ENCODE measurements at places on chromosomes 13 and 19.

- no peak for DNase-seq
Observed at GRCh38 chr19:51131780-51132680, 7.3 kb downstream of the SIGLEC9 start.

- DNase-seq: no peak
Observed at GRCh38 chr13:113218586-113218985, 9.2 kb downstream of the CUL4A start.

GRCh38 chr13:67538906-67539305 lies 308.8 kb upstream of the PCDH9 start:
- DNase-seq: no peak

- DNase-seq: no peak
Observed at GRCh38 chr13:41660411-41660810, 203.1 kb downstream of the RGCC start.

DNA sequence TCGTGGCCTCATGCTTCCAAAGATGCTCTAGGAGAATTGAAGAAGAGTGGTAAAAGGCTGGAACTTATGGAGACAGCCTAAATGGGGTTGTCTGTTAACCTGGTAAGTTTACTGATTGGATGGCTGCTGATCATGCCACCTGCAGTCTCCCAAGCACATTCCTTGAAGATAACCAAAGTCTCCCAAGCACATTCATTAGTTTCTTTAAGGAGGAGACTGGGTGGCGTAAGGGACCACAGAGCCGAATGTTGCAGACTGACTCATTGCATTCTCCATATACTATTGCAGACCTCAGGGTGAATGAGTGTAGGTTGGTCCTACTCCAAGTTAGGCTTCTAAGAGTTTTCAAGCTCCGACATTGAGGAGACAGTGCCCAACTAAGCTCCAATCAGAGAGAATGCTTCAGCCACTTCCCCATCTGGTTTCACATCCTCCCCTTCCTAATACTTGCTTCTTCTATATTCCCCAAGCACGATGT lies at the start of gene IGFL3:
Gene IGFL3, minus strand, starts transcription at position 51 of the 478 bp plus-strand sequence. Its CDS starts 39 bp downstream, at position 12.
- DNase-seq: no peak

DNA sequence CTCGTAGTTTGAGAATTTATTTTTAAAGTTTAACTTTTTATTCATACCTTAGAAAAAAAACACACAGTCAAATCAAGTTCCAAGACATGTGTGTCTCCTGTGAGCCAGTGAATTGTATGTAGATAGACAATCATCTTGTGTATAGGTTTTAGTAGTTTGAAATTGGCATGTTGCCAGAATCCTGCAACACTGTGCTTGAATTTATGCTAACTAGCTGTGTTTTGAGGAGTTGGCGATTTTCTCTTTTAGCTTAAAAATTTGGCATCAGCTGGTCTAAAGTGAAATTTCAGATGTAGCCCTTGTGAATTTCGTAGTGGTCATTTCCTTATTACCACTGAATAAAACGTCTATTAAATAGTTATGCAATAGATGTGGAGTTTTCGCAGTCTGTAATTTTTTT lies 213.2 kb downstream of the ATP8A2 start:
- no peak for DNase-seq

DNA sequence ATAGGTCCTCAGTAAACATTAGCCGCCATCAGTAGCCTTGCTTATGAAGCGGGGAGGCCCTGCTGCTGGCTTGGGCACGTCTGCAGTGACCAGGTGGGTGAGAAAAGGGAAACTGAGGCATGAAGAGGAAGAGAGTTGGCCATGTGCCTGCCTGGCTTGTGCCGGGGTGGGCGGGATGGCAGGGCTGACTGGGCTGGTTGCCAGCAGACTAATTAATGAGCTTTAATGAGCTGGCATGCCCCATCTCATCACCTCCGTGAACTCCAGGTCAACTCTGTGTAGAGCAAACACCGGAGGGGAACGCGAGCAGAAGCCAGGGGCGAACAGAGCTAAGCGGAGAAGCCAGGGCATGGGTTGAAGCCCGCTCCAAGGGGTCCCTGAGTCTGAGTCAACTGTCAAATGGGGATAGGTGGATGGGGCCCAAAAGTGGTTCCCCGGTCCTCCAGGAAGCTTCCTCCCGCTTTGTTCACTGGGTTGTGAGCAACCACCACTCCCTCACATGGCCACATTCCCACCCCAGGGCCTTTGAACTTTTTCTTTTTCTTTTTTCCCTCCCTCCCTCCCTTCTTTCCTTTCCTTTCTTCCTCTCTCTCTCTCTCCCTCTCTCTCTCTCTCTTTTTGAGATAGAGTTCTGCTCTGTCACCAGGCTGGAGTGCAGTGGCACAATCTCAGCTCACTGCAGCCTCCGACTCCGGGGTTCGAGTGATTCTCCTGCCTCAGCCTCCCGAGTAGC lies 8.7 kb downstream of the NR2F6 start:
- DNase-seq: no peak

DNA sequence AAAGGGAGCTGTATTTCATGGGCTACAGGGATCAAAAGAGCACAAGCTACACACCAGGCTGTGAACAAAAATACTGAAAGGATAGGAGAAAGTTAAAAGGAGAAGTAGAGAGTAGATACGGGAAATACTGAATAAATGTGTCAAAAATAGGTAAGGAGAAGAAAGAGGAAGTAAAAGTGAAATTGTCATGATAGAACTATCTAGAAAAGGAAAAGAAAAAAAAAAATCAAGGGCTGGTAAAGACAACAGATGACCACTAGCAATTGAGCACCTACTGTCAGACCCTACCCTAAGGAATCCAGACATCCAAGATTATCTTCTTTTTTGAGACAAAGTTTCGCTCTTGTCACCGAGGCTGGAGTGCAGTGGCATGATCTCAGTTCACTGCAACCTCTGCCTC lies 4.8 kb downstream of the RUBCNL start:
- DNase-seq: no peak

DNA sequence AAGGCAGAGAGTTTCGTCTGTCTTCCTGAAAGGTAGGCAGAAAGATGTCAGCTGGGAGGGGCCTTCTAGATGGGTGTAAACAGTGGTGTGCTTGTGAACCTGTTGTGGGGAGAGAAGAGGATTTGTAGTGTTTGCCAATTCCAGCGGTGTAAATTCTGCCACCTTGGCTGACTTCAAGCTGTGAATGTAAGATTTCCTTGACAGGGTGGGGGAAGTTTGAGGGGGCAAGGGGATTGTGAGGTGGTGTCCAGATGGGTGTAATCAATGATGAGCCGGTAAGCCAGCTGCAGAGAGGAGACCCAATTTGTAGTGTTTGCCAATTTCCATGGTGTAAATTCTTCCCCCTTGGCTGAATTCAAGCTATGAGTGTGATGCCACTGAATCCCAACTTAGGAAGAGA lies 61.0 kb upstream of the ADGRE5 start:
- DNase-seq: no peak

DNA sequence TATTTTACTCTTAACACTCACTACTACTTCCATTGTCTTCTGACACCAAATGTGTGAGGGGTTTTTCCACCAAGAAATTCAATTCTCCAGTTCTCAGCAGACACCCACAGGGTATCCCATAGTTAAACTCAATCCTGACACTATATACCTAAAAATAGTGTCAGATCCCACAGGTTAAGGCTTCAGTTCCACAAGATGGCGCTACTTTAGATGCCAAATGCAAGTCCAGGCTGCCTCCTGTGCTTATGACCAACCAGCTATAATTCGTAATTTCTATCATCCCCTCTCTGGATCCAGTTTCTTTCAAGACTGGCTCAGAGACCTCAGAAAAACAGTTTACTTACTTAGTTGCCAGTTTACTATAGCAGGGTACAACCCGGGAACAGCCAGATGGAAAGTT lies 1146.2 kb upstream of the SPRY2 start:
- no peak for DNase-seq

DNA sequence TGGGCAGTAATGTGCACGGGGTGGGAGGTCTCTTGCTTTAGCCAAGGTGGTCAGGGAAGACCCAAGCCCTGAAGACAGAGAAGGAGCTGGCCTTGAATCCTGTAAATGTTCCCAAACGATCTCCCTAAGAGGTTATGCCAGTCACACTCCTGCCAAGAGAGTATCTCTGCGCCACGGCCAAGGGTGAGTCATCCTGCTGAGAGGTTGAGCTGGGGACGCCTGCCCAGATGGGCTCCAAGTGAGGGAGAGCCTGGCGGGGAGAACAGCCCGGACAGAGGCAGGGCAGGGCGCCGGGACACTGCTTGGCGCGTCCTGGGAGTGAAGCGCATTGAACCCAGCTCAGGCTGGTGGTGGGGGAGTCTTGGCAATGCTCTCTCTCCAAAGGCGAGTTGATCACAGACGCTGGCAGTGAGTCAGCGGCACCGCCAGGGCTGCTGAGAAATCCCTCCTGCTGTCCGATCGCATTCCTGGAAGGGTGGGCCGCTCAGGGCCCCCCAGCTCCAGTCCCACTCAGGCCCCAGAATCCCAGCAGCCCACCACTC lies 16.4 kb downstream of the SULT2B1 start:
- no peak for DNase-seq

DNA sequence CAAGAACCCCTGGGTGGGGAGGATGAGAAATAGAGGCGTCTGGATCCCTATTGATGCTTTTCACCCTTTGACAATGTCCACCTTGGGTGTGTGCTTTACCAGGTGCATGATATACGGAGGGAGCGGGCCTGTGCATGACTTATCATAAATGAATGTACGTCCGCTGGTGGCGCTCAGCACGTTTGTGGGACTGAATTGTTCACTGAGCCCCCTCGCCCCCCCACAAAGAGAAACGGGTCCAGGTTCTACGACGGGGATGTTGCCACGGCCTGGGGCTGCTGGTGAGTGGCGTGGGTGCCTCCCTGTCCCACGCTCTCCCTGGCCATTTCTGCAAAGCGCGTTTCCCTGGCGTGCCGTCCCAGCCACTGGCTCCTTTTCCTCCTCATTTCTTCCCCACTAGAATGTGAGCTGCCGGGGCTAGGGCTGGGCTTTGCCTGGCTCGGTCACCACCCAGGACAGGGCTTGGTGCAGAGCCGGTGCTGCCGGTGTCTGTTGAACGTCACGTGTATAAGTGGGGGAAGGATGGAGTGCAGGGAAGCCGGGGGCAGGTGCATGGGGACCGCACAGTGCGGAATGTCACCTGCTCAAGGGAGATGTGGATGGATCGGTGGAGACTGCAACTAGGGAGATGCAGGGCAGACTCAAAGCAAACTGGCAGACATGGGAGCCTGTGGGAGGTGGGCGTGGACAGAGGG lies 21.6 kb downstream of the LRRC4B start:
- DNase-seq: no peak

DNA sequence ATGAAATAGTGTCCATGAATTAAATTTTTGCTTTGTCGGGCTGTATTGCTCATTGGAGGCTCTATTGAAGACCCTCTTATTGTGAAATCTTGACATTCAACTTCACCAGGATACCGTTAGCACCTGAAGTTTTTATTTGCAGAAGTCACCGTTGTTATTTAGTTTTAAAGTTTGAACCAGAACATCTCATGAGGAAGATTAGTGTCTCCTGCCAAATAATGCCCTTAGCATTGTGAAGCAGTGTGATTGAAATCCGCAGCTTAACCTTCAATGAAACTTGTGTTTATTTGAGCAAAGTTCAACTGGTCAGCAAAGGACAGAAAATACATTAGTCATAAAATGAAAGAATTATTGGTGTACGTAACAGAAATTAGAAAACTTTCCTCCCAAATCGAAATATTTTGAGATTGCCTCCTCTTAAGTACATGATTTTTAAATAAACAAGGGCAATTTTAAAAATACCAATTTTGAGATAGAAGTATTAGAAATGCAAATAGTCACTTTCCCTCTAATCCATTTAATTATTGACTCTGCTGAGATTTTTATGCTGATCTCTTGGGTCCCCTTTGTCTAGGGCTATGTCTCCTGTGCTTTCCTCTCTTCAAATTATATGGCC lies 84.4 kb downstream of the WDFY2 start:
- no peak for DNase-seq

DNA sequence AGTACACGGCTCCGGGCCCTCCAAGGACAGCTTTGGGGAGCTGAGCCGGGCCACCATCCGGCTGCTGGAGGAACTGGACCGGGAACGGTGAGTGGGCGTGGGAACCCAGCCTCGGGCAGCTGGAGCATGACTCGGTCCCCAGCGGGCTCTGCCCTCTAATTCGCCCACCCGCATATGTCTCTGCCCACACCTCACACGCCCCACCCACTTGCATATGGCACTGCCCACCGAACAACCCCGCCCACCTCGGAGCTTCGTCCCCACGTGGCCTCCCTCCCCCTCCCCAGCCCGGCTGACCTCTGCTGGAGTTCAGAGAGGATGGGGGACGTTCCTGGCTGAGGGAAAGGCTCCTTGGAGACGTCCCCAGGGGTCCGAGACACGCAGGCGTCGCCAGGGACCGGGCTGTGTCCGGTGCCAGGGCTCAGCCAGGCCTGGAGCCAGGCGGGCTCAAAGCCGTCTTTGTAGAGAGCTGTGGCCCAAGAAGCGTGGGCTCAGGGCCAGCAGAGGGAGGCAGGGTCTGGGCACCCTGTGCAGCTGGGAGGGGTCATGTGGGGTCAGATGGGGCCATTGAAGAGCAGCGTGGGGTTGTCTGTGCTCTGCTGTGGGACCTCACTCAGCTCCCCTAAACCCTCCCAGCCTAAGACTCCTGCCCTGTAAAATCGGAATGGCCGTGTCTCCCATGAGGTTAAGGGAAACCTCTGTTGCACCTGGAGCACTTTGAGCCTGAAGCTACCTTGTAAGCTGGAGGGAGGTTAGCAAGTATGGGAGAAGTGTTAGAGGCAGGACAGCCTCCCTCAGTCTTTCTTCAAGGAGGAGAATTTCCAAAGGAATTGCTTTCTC lies 3.8 kb downstream of the APC2 start:
- no peak for DNase-seq

- DNase-seq: no peak
Observed at GRCh38 chr13:40132249-40132648, 476.8 kb downstream of the COG6 start.

DNA sequence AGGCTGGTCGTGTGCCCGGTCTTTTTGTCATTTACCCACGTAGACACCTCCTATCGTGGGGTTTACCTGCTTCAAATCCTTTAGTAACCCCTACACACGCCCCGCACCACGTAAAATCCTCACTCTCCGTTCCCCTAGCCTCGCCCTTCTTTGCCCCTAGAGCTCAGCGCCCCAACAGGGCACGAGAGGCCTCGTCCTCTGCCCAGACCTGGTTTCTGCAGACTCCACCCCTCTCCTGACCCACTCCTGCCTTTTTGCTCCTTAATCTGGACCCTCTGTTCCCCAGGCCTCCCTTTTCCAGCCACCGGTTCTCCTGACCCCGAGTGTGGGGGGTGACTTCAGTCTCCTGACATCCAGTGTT lies 412 bp downstream of the ZNF528 start:
- peak; percentile 2 for DNase-seq

GRCh38 chr19:49222011-49222410 lies 64.4 kb downstream of the TRPM4 start:
- DNase-seq: no peak

GRCh38 chr13:76225815-76226489 lies 589.8 kb downstream of the LMO7 start:
- no peak for DNase-seq

DNA sequence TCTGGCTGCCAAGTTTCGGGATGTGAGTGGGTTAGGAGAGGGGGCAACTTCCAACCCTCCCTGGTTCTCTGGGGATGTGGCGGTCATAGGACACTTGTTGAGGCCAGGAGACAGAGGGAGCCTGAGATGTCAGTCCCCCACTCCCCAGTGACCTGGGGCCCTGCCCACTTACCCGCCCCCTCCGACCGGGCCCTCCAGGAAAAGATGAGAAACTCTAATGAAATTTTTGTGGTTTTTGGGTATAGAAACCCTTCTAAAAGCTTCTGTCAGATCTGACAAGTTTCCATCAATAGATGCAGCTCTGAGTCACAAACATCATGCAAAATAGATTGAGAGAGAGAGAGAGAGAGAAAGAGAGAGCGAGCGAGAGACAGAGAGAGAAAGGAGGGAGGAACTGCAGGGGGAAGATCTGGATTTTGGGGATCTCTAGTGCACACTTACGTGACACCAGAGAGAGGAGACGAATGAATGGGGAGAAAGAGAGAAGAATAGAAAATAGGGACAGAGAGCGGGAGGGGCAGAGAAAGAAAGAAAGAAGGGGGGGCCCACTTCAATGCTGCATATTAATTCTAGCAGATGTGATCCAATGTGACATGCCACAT lies 94.0 kb downstream of the PTPRS start:
- DNase-seq: no peak

Data from stimulated activated CD4-positive, alpha-beta T cell treated with anti-CD3 and anti-CD28 coated beads, Interleukin-4, amount 100 ng/mL, for 1 hour (primary cell).